AG09319 (cell line): ENCODE measurements at places on chromosomes 5 and 9.

DNA sequence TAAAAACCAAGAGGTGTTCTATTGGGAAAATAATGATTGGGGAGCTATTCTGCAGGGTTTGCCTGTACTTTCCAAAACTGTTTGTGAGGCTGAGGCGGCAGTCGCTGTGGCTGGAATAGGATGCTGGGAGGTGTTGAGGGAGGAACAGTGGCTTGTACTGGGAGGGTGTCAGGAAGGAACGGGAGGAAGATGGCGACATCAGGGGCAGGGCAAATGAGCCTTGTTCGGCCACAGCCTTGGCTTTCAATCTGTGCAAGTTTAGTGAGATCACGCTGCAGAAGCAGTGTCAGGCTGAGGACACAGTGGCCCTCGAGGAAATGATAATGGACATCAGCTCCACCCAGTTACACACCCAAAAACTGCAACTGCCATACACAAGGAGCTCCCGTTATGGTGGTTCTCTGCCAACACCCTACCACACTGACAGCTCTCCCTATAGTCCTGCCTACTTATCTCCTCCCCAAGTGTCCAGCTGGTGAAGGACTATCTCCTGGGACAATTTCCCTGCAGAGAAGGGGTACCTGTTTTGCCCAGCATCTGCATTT, 27.3 kb downstream of the KIF2A start:
- no peak for DNase-seq

DNA sequence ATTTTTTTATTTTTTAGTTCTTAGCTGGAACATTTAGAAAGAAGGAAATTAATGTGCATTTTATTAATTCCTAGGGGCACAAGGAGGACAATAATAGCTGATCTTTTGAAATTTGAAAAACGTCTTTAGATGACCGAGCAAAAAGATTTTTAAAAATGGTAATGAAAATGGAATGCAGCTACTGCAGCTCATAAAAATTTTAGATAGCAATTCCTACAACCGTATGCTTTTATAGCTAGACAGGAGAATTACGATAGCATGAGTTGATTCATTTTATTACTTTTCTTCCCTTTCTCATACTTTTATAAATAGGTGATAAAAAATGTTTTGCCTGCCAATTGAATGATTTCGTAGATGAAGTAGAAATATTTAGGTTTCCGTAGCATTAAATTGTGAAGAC, 13.7 kb upstream of the RUFY1 start:
- no peak for DNase-seq

DNA sequence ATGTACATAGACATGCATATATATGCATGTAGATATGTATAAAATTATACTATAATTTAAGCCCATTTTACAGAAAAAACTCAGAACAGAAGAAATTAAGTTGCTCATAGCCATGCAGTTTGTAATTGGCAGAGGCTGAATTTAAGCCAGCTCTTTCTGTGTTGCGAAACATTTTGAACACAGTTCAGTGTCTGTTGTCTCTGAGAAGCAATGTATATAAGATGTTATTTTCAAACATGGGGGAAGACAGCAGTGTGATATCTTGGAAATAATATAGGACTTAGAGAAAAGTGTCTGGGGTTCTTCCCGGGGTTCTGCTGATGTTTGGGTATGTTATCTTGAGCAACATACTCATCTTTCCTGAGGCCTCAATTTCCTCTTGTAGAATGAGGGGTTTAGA, 37.6 kb downstream of the SVEP1 start:
- no peak for DNase-seq

DNA sequence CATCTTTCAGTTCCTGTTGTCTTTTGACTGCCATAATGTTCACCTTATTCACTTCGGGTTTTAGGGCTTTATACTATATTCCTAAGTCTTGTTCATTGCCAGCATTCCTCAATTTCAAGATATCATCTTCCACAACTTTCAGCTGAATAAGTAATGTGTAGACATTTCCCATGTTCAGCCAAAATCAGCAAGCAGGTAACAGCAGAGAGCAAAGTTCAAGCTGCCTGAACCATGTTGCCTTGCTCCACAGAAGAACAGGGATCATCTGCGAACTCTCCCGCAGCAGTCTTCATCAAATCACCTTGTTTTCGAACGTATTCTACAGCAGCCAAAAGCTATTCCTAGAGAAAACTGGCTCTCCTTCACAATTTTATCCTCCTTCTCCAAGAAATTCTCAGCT, 95.3 kb upstream of the CCDC112 start:
- DNase-seq, result no peak

DNA sequence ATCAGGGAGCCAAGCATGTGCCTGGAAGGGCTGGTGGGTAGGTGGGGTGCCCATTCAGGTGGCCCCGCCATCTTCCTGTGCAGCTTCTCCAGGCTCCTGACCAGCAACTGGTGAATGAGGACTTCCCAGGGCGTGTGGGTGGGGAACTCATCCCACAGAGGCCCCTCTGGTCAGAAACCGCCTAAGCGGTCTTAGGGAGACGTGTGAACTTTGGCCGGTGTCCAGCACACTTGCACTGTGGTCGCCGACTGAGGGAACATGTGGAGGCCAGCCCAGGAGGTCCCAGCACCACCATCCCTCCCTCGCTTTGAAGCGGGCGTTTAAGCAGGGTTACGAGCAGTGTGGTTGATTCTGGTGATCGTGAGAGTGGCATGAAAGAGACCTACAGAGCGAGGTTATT, 77.8 kb downstream of the MVB12B start:
- no peak for DNase-seq

- no peak for DNase-seq
Observed at GRCh38 chr5:120314191-120314590, 149.9 kb upstream of the PRR16 start.

GRCh38 chr9:110427497-110428104, 89.9 kb upstream of the TXNDC8 start:
- DNase-seq, result no peak

DNA sequence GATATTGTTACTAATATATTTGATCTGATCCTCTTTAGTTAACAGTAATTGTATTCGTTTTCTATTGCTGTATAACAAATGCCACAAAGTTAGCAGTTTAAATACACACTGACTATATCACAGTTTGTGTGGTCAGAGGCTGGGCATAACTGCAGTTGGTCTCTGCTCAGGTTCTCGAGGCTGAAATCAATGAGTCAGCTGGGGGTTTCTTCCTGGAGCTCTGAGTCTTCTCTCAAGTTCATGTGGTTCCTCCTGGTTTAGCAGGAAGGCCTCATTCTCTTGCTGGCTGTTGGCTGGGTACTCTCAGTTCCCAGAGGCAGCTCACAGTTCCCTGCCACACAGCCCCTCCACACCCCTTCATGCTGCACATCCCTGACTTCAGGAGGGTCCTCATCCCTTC, 20.7 kb downstream of the COL23A1 start:
- no peak for DNase-seq

DNA sequence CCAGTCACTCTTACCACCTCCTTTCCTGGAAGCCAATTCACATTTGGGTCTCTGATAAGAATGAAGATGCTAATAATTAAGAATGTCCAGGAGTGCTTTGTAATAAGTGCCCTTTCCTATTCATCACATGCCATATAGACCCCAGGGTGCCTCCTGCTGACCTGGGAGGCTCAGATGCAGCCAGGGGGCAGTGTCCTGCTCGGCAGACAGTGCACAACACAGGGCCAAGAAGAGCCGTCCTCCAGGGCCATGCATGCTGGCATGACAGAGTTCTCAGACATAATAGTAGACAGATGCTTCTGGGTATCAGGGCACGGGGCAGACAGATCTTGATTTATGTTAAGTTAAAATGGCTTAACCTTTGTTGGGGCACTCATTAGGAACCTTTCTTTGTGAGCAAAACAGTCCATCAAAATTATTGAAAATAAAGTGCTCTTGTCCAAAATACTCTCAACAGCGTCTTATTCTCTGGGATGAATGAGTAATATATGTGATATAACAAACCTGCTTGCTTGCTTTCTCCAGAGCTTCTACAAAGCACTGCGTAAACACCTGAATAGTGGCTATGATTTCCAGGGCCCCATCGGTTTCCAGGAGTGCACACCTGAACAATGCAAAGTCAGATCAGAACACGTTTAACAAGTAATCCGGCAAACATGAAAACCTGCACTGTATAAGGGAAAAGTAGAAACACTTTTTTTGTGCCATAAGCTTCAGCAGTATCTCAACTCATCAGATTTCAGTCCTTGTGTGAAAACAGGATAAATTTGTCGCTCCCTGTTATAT, 192.7 kb downstream of the FANCC start:
- DNase-seq, result no peak

DNA sequence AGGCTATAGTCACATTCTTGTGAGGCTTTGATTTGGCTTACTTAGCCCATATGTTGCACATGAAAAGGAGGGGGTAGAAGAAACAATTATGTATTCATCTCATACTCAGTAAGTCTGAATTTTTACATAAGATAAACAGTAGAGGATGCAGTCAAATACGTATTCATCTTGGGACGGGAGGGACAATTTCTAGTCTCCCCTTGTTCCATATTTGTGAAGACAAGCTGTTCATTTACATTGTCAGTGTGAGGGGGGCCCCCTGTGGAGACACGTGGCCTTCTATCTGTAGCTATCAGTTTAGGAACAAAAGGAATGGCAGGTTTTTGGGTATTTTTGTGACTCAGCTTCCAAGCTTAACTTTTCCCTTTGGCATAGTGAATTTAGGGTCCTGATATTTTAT, 49.2 kb upstream of the PPP1R2B start:
- DNase-seq, result no peak

DNA sequence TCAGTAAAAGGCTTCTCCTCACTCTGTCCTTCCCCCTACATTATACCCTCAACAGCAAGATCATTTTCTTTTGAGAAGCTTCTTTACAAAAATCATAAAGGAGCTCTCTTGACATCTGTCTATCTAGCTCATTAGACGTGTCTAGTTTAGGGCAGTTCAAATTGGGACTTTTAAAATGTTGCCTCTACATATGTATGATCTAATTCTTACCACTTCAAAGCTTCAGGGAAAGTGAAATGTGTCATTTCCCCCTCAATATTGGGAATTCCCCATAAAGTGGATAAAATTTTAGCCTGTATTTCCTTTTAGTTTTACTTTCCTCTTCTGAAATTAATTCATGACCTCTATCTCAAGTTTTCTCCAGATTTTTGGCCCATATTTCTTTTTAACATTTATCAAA, 323.7 kb downstream of the ARRDC3 start:
- no peak for DNase-seq

- no peak for DNase-seq
Observed at GRCh38 chr5:95779611-95780010, 42.9 kb downstream of the GLRX start.

- DNase-seq, result no peak
Observed at GRCh38 chr5:62068554-62068953, 237.5 kb upstream of the KIF2A start.

DNA sequence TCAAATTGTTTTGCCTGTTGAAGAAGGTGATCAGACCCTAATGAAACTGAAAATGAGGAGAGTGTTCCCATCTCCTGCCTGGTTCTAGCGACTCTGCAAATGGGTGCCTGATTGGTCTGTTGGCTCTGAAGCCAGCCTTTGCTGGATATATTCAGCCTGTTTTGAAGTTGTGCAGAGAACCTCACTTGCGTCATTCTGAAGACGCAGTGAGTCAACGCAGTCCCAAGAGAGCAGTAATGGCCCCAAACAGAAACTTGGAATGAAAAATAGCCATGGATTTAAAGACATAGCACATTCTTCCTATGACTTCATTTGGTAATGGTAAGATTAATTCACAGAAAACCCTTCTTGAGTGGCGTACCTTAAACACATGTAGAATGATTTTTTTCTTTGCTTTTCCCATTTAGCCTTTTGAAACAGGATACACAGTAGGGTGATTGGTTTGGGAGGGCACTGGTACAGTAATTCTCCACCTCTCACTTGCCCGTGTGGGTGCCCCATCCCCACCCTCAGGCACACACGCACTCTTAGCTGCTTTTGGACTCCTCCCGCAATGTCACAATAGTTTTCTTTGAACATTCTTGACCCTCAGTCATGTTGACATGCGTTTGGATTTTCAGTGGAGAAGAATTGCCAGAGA, 54.1 kb upstream of the ABL1 start:
- peak; percentile 87 for DNase-seq

DNA sequence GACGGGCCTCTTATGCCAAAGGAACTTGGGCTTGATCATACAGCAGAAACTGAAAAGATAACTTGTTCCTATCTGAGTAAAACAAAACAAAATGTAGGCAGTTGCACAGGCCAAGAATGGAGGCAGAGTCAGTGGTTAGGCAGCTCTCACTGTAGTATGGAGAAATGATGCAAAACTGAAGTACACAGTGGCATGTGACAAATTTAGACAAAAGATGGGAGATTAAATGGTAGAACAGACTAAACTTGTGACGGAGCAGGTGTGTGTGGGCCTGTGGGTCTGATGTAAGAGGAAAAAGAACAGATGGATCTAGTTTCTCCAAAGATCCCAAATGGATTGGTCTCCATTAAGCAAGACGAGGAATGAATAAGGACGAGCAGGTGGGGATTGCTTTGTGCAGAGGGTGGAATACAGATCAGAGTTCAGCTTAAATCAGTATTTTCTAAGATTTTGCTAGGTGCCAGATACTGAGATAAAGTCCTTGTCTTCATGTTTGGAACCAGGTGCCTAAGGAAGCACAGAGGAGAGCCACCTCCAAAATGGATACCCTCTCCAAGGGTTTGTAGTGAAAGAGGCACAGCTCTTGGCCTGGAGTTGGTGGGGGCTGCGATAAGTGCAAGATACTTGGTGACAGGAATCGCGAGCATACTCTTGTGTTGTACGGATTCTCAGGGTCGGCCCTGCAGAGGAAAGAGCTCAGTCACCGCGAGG, 722 bp upstream of the DCP2 start:
- no peak for DNase-seq

DNA sequence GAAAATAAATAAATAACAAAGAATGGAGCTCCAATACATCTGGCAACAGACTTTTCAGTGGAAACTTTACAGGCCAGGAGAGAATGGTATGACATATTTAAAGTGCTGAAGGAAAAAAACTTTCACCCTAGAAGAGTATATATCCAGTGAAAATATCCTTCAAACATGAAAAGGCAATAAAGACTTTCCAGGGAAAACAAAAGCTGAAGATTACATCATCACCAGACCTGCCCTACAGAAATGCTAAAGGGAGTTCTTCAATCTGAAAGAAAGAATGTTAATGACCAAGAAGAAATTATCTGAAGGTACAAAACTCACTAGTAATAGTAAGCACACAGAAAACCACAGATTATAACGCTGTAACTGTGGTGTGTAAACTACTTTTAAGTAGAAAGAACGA, 8.3 kb upstream of the RCL1 start:
- no peak for DNase-seq

DNA sequence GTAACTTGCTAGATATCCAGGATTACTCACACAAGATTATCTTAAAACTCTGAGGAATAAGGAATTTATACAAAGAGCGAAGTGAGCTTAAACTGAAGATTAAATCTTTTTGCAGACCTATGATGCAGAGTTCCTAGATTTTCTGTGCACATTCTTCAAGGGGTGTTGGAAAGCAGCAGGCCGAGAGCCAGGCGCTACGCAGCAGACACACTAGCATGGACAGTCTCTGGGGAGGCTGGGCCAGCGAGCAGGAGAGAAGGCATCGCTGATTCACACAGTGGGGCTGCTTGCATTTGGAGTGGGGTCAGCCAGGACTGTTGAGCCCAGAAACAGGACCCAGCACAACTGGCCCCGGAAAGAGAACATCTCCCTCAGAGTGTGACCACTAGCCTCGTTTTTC, 136.3 kb downstream of the ADAMTS16 start:
- no peak for DNase-seq

- no peak for DNase-seq
Observed at GRCh38 chr9:100104314-100104713, 5.3 kb downstream of the INVS start.

GRCh38 chr5:32621256-32621655, 35.9 kb downstream of the SUB1 start:
- no peak for DNase-seq

GRCh38 chr5:113039229-113039933, 62.8 kb downstream of the DCP2 start:
- no peak for DNase-seq
